ENCODE measurements at places on chromosomes 3 and 15.

DNA sequence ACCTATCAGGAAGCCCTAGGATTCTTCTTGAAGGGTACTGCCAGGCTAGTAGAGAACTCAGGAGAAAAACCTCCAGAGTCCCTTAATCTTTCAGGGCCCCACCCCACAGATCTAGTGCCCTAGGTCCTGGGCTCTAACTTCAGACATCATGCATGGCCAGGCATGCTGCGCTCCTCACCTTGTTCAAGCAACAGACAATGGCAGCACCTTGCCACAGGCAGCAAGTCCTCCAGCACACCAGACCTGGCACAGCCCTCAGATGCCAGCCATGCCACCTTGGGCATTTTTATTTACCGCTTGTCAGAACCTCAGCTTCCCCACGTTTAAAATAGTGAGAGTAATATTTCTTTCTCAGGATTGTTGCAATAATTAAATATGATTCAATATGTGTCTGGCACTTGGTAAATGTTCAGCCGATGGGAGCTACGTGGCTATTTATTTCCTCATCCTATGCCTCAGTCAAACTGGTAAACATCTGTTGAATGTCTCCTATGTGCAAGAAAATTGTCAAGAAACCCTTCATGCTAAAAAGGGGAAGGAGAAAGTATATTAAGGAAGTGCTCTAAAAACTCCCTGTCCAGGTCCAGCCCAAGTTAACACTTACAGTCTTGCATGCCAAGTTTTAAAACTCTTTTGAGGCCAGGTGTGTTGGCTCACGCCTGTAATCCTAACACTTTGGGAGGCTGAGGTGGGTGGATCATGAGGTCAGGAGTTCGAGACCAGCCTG, 14.5 kb upstream of the CCR1 start:
- peak; percentile 28 for DNase-seq

GRCh38 chr3:113555138-113555537, 22.8 kb downstream of the SIDT1 start:
- no peak for DNase-seq

- DNase-seq, result no peak
Observed at GRCh38 chr3:5458526-5458925, 271.0 kb downstream of the EDEM1 start.

DNA sequence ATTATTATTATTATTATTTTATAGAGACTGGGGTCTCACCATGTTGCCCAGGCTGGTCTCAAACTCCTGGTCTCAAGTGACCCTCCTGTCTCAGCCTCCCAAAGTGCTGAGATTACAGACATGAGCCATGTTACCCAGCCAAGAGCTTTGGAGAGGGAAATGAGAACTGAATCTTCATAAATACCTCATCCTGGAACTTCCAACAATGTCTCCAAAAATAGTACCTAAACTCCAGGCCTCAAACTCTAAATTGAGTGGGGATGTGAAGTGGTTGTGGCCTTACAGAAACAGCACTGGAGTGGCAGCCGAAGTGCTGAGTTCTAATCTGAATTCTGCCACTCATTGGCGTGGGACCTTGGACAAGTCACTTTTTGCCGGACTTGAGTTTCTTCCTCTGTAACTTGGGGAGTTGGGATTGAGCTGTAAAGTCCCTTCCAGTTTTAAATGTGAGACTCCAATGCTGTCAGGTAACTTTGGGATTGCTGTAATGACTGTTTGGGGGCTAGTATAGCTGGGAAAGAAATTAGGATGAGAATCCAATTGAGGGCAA, 10.0 kb upstream of the SRP14 start:
- peak; percentile 8 for DNase-seq

- DNase-seq, result no peak
Observed at GRCh38 chr3:170128977-170129431, 52.5 kb downstream of the PHC3 start.

Data from islet precursor cell (in vitro differentiated cells).